Stimulated activated CD8-positive, alpha-beta memory T cell treated with anti-CD3 and anti-CD28 coated beads, Interleukin-15, amount 100 ng/mL, for 4 hours (primary cell): ENCODE measurements at places on chromosomes 1 and 21.

GRCh38 chr1:32786856-32787255 is 30.3 kb downstream of the YARS1 start:
- no peak for DNase-seq

GRCh38 chr1:89261926-89262515 is 10.6 kb downstream of the GBP5 start:
- DNase-seq = no peak

- no peak for DNase-seq
Observed at GRCh38 chr1:30934613-30935012, 26.1 kb upstream of the SDC3 start.

- no peak for DNase-seq
Observed at GRCh38 chr1:53587252-53587988, 128.2 kb downstream of the DMRTB1 start.

- no peak for DNase-seq
Observed at GRCh38 chr21:34337741-34338140, 26.1 kb upstream of the KCNE2 start.

DNA sequence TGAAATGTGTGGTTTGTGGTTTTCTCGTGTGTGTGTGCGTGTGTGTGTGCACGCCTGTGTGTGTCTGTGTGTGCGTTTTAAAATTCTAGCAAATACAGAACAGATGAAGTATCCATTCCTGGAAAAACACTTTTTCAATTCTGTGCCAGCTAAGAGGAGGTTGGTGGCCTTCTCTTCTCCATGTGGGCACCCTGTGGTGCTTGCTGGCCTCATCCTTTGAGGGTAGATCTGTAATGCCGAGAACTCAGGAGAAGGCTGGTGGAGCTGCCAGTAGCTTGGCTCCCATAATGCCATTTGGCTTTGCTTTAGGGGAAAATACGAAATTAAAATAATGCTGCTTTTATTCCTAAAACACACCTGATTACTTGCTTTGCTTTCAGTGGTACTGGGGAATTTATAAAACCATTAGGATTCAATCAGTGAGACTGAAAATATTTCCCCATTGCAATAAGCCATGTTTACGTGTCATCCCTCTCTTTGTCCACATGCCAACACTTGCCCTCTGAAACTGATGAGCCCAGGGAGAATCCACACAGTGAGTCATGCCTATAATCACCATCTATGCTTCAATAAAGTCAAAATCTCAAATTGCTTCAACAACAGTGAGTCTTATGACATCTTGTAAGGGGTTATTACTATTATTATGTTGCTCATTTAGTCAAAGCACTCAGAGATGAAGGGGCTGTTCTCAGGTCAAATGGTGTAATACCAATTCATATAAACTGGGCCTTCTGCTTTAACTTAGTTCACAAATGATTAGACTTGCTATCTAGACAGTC is 39.2 kb downstream of the ABCA4 start:
- no peak for DNase-seq

GRCh38 chr1:161843156-161843555 is 77.0 kb downstream of the ATF6 start:
- DNase-seq = no peak

DNA sequence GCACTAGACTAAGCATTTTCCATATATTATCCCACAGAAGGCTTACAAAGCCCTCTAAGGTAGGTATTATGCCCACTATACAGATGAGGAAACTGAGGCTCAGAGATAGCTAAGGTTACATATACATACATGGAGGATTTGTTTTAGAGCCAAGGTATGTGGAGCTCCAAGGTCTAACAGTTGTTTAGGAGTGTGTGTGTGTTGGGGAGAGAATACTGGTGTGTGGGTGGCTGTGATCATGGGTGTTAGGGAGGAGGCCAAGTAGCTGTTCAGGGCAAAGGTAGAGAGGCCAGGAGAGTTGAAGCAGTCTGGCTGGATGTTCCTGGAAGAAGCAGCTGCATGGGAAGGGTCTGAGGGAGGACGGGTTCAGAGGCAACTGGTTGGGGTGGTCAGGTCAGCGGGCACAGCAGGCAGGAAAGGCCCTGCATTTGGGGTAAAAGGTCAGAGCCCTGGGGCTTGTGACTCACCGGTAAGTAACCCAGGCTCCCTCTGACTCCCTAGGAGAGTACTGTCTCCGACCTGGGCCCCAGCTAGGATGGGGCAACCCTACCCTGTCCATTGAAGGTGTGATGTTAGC is 5.1 kb upstream of the LDLRAP1 start:
- DNase-seq = no peak

GRCh38 chr1:110967256-110967655 is 3.5 kb upstream of the LRIF1 start:
- no peak for DNase-seq

GRCh38 chr1:1302006-1302430 is 5.7 kb downstream of the ACAP3 start:
- DNase-seq = no peak

DNA sequence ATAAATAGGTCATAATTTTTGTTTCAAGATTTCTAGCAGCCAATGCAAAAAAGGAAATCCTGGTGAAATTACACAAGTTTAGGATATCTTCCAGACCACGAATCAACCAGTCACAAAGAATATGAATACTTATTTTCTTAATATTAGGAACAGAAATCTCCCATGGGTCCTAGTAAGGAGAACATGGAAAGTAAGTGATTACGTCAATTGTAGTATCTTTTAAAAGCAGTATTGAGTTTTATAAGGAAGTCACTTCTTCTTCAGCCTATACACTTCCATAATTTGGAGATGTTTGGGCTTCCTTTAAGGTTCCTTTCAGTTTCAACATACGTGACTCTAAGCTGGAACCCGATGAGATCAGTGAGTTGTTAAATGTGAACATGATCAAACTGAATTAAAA is 534.5 kb downstream of the USP25 start:
- DNase-seq = no peak

DNA sequence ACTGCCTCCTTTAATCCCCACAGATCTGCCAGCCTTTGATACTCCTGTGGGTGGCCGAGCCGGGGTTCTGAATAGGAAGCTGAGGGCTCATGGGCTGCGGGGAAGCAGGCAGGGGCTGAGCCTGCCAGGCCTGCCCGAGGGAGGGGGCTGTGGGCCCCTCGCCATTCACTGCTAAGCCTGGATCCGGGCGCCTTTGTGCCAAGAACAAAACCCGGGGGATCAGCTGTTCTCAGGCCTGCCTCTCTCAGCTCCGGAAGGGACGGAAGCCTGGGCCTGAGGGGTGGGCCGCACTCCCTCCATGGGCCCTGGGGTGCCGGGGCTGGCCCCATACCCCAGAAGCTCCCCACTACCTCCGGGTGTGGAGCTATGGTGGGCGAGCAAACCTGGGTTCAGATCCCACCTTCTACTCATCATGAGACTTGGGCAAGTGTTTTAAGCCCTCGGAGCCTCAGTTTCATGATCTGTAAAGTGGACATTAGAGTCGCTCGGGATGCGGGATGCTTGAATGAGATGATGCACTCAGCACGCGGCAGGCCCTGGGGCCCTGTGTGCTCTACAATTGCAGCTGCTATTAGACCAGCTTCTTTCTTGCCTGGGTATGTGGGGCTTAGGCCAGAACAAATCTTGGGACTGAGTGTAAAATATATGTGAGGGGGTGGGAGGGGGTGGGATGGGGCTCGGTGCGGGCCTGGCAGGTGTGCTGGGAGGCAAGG is 19.2 kb upstream of the EPHA2 start:
- no peak for DNase-seq

DNA sequence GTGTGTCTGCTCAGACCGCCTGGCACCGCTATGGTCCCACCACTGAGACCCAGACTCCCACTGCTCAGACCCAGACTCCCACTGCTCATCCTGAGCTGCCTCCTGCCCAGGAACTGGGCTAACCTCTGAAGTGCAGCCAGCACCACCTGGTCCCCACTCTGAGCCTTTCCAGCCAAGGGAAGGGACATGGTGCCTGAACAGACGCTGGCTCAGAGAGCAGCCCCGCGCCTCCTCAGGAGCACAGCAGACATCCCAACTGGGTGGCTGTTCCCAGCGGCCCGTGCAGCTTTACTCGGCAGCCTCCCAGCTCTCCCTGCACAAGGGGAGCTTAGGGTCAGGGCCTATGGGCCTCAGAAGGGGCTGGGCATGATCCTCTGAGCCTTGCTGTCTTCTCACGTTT is 27.8 kb upstream of the CNTN2 start:
- DNase-seq = no peak

GRCh38 chr1:200707116-200707515 is 31.6 kb upstream of the CAMSAP2 start:
- no peak for DNase-seq

- DNase-seq = no peak
Observed at GRCh38 chr1:89715677-89716076, 82.8 kb downstream of the LRRC8C start.

DNA sequence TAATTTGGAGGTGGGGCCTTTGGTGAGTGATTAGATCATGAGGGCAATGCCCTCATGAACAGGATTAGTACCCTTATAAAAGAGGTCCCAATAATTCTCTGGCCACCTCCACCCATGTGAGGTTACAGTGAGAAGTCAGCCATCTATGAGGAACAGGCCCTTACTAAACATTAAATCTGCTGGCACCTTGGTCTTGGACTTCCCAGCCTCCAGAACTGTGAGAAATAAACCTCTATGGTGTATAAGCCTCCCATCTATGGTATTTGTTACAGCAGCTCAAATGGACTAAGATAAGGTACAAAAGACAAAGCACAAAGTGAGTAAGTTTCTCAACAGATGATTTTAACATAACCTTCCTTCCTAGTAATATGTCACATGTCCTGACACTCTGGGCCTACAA is 22.3 kb downstream of the NRIP1 start:
- DNase-seq = no peak

- DNase-seq = no peak
Observed at GRCh38 chr1:235293322-235293942, 34.5 kb downstream of the ARID4B start.

GRCh38 chr1:206685769-206686477 is 1.2 kb downstream of the MAPKAPK2 start:
- no peak for DNase-seq

DNA sequence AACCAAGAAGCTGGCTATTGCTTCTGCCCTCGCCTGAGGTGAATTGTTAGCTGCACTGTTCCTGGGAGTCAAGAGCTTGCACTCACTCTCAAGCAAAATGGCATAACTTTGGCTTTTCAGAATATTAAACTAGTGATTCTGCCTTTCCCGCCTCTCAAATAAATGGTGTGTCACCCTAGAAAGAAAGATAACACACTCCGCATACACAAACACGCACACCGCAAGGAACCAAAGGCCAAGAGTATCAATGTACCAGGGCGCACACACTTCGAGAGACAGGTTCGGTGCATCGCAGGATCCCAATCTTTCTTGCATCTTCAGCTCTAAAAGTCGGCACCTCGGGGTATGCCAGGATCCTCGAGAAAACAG is 470 bp upstream of the RTCA start:
- no peak for DNase-seq

GRCh38 chr1:231384696-231385415 is 37.2 kb downstream of the EGLN1 start:
- no peak for DNase-seq

GRCh38 chr1:117097443-117097842 is 24.1 kb downstream of the TRIM45 start:
- DNase-seq = no peak

- DNase-seq = peak; percentile 13
Observed at GRCh38 chr1:145690587-145691558, 16.3 kb downstream of the PDZK1 start.

DNA sequence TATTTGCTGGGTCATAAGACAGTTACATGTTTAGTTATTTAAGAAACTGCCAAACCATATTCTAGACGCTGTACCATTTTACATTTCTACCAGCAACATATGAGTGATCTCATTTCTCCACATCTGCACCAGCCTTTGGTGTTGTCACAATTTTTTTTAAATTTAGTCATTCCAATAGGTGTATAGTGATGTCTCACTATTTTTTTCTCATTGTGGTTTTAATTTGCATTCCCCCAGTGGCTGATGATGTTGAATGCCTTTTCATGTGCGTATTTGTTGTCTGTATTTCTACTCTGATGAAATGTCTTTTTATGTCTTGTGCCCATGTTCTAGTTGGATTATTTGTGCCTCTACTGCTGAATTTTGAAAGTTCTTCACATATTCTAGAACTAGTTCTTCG is 38.4 kb downstream of the NFASC start:
- DNase-seq = no peak

- no peak for DNase-seq
Observed at GRCh38 chr1:160874935-160875334, 10.0 kb downstream of the ITLN1 start.

DNA sequence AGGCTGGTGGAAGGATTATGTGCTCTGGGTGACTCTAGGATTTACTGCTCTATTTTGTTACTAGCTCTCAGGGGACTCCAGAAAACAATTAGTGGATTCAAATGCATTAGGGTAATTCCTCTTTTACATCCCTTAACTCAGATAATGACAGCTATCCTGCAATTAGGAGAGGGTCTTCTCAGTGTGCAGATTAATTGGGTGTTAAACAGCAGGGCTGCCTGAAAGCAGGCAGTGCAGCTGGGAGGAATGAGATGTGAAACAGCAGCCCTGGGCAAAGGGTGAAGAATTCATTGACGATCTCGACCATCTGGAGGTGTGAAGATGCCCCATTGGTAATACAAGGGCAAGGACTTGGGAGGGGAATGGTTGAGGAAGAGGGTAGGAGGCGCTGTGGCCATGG is 66.1 kb downstream of the HTR6 start:
- DNase-seq = no peak

- DNase-seq = no peak
Observed at GRCh38 chr1:21297975-21298374, 7.7 kb upstream of the ECE1 start.

DNA sequence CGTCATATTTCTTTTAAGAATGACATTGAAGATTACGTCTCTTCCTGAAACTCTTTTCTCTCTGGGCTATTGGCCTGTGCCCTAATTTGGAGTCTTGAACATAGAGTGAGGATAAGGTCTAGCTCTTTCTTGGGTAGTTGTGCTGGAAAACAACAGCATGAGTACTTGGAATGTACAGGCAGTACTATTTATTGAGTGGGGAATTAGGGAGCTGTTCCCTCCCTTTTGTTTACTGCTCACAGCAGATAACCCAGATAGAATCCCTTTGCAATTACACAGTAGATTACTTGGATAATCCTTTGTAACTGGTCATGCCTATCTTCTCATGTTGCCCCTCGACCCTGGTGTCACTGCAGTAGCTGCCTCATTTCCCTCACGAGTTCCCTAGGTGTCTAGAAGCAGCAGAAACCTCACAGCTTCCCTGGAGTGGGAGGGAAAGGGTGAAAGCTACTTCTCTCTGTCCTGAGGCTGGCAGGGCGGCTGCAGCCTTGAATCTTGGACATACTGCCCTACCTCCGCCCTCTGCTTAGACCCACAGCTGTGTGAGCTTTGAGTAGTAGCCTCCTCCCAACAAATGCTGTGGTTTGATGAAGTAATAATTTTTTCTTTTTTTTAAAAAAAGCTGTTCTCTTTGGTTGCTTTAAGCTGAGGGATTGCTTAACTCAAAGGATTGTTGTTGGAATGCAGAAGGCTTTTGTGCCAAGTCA is 70.6 kb downstream of the FGGY start:
- no peak for DNase-seq
